ENCODE measurements at places on chromosomes 5 and 9.

- DNase-seq: no peak
Observed at GRCh38 chr5:166127766-166128570, 2163.5 kb upstream of the WWC1 start.

GRCh38 chr9:15541872-15542271 lies 11.0 kb upstream of the CCDC171 start:
- DNase-seq: no peak

DNA sequence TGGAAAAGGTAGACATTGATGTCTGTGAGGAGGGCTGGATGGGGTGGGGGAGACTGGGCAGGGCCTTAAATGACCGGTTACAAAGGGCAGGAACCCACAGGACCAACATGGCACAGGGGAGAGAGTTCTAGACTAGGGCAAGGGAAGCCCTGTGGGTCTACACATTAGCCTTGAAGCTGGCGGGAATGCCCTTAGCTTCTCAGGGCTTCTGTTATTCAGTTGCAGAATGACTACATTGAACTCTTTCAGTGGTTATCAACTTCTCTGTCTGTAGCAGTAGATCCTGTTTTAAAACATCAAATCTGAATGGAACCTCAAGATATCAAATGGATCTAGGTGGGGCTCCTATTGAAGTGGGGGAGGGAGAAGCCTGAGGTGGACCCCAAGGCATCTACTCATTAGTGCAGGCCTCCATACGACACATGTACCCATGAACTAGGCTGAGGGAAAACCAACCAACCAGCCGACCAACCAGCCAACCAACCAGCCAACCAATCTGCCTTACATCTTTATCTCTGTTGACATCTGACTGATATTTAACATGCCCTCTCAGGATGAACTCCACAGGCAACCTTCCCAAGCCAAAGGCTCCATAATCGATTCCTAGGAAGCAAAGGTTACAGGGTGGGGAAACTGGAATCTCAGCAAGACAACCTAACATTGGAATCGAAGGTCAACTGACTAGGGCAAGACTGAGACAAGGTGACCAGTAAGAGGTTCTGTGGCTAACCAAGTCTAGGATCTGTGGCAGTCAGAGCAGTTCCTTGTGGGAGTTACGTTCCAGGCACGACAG lies 48.3 kb downstream of the DAP start:
- no peak for DNase-seq

DNA sequence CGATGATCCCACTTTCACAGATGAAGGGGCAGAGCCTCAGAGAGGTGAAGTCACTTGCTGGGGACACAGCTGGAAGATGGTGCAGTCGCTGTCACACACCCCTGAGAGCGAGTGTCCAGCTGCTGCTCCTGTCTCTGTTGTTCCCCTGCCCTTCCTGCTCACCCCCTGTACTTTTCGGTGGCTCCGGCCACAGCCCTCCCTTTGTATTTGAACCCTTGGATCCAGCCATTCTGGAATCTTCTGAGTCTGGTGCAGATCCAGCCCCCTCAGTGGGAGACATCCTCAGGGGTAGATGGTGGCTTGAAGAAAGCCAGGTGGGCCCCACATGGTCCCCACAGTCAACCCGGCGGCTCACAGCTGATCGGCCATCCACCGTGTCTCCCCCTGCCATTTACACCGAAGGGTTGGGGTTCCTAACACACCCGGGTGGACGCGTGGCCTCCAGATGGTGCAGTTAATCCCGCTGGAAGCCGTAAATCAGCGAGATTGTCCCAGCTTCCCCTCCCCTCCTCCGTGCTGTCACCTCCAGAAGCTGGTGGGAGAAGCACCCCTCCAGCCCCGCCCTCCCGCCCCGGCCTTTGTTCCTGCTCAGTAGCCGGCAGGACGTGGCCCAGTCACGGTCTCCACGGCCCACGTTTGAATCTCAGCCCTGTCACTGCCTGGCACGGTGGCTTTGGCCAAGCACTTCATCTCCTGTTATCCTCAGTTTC lies 204.8 kb downstream of the C9orf50 start:
- DNase-seq: peak; percentile 98

- no peak for DNase-seq
Observed at GRCh38 chr9:71826279-71826678, 58.0 kb upstream of the CEMIP2 start.

GRCh38 chr5:1670351-1670750 lies 129.3 kb downstream of the MRPL36 start:
- no peak for DNase-seq

DNA sequence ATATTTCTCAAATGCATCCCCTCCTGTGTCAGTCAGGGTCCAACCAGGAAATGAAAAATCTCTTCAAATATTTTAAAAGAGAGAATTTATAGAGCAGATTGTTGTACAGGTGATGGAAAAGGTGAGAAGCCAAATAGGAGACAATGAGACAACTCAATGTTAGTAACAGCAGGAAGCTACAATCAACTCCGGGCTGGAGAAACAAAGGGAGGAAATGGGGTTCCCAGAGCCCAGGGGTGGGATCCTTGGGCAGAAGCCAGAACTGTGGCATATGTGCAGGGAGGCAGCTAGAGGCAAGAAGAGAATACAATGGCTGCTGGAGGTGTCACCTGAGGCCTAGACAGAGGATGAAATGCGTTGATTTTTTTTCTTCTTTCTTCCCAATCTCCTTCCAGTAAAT lies 361.8 kb upstream of the ACTBL2 start:
- DNase-seq: no peak

DNA sequence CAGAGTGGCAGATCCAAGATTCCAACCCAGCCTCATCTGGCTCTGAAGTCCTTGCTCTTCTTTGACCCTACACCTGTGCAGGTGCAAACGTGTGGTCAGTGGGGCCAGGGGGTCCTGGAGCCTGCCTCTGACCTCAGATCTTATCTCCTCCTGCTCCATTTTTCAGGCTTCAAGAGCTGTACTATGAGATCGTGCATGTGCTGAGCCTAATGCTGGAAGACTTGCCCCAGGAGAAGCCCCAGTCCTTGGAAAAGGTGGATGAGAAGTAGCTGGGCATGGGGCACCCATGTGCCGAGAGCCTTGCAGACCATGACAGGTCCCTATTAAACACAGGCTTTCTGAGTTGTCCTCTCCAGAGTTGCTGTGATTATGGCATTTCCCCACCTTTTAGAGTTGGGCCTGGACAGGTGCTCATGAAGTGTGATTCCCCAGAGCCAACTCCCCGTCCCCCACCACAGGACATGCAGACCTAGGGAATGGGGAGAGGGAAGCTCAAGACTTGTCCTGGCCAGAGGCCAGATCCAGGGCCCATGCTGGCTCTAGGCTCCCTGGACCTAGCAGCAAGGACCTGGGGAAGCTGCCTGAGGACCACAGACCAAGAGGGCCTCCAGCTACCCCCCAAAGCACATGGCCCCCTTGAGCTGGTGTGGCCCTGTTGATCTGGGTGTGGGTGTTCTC lies 22.5 kb downstream of the PITX1 start:
- DNase-seq: no peak

- DNase-seq: no peak
Observed at GRCh38 chr5:148922606-148923005, 96.2 kb downstream of the ADRB2 start.

- DNase-seq: no peak
Observed at GRCh38 chr5:54655761-54656160, 138.2 kb downstream of the SNX18 start.

DNA sequence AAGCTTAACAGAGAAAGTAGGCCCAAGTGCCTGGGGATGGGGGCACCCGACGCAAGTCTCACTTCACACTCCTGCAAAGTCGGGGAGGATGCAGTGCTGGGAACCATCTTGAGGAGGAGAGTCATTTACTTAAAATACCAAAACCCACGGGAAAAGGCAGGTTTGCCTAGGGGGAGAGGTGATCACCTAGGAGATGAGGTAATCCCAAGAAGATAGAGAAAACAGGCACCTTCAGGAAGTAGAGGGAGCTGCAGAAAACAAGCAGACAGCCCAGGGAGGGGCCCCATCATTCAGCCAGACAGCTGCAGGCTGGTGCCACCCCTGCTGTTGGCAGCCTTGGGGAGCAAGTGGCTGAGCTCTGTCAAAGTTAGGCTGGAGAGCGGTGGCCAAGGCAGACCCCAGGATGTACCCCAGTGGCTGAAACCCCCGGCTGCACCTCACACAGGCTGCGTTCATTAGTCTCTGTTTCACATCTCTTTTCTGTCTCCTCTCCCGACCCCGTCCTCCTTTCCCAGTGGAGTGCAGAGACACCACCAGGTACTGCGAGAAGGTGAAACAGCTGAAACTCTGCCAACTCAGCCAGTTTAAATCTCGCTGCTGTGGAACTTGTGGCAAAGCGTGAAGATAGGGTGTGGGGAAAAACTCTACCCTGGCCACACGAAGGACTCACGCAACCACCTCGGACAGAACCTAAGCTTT lies 124.9 kb downstream of the SAXO1 start:
- DNase-seq: no peak

DNA sequence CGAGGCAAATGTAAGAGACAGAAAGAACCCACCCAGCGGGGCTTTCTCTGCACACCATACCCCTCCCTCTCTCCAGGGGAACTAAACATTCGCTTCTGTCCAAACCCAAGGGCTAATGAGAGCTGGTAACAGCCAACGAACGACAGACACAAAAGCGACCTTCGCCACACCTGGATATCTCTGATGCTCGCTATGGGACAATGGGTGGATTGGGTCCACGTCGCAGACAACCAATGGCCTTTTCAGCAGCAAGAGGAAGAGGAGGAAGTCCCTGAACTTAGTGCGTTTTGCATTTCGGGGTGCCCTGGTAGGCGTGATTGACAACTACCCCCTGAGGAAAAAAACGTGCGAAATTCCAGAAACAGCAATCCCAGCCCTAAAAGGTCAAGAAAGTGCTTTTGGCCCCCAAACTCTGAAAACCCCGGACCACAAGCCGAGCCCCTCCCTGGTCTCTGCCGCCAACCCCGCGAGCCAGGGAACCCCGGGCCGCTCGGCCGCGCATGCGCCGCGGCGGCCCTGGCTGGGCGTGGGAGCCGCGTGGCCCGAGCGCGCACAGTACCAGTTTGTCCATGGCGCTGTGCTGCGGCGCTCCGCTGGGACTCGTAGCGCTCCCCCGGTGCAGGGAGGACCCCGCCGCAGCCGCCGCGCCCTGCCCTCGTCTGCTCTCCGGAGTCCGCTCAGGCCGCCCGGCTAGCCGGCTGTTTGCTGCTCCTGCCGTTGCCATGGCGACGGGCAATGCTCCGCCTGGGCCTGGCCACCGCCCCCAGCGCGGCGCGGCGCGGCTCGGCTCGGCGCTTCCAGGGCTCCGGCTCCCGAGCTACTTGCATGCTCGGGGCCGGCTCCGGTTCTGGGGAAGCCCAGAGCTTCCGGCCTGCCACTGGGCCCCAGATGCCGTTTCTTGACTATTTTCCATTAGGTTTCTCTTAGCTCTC lies 66.9 kb upstream of the DNAH5 start:
- peak; percentile 98 for DNase-seq

GRCh38 chr9:86321373-86321772 lies 32.8 kb downstream of the TUT7 start:
- DNase-seq: no peak

- DNase-seq: no peak
Observed at GRCh38 chr9:114114364-114114763, 15.3 kb upstream of the KIF12 start.

GRCh38 chr5:108061941-108062340 lies 320.0 kb downstream of the FBXL17 start:
- DNase-seq: no peak

GRCh38 chr5:141960018-141960417 lies 2.0 kb upstream of the PCDH12 start:
- peak; percentile 26 for DNase-seq

GRCh38 chr5:149423794-149424268 lies 44.7 kb upstream of the IL17B start:
- no peak for DNase-seq

DNA sequence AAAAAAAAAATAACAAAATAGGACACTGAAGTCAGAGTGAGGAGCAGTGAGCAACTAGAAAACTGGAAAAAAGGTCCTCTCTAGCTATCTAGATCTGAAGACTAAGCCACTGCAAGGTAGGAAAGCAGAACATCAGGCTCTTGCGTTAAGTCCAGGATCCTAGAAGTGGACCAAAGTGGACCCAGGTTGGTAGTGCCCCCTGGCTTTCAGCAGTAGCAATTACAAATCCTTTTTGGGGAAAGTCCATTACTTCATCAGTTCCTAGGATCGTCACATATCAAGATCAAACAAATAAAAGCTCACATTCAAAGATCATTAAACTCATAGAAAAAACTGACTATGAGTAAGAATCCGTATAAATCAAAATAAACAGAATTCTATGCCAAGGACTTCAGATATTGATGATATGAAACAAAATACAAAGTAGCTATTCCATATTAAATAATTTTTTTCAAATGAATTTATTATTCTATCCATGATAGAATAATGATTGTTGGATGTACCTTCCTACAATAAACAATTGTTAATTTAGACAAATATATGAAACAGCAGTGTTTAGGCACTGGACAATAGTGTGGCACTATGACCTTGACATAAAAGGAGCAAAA lies 6.5 kb upstream of the RICTOR start:
- DNase-seq: no peak

DNA sequence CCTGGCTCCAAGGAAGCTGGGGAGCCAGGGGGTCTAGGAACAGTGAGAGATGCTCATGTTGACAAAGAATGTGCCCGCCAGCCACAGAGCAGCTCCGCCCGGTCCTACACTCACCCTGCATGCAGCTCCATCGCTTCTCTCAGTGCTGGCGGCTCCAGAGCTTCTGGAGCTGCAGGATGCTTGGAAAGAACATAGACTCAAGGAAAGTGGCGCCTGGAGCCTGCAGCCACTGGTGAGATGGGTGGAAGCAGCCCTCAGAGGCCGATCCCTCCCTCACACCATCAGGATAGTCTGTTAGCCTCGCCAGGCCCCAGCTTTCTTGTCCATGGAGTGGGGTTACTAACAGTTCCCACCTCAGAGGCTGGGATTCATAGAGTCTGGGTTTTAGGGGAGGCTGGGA lies 26.4 kb upstream of the SLC6A19 start:
- no peak for DNase-seq

DNA sequence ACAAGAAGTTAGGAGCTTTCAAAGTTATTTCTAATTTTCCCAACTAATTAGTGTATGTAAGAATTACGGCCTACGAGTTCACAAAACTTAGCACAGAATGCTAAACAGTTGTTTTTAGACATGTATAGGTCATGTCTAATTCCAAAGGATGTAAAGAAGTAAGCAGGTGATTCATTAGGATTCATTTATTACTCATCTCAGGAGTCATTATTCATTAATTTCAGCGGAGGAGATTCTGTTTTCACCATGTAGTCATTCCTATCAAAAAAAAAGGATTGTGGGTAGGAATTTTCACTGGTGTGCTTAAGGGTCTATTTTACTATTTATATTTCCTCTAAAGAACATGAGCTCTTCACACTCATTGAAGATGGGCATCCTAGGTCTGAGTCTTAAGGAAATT lies 532.2 kb downstream of the ACTL7B start:
- DNase-seq: no peak

- DNase-seq: no peak
Observed at GRCh38 chr9:4986296-4986695, 1.2 kb downstream of the JAK2 start.

GRCh38 chr5:116454417-116454927 lies 120.2 kb downstream of the SEMA6A start:
- DNase-seq: no peak

GRCh38 chr5:133957591-133957990 lies 10.8 kb downstream of the C5orf15 start:
- no peak for DNase-seq
